ENCODE measurements at places on chromosomes 5 and 9. TPM values are rescaled to one million over a fixed set of nuclear protein-coding genes. Genes with fewer than 3 reads are reported as not detected.

Gene TRIM36
- total RNA-seq, result 0.55 TPM

Gene GLDC
- total RNA-seq, result not detected

Gene CDH9
- total RNA-seq, result not detected

Gene ANKDD1B
- total RNA-seq, result not detected

Gene GPRIN1
- 0.22 TPM for total RNA-seq

Gene CCL27
- not detected for total RNA-seq

Gene CDKN2B-AS1
- not detected for total RNA-seq

DNA sequence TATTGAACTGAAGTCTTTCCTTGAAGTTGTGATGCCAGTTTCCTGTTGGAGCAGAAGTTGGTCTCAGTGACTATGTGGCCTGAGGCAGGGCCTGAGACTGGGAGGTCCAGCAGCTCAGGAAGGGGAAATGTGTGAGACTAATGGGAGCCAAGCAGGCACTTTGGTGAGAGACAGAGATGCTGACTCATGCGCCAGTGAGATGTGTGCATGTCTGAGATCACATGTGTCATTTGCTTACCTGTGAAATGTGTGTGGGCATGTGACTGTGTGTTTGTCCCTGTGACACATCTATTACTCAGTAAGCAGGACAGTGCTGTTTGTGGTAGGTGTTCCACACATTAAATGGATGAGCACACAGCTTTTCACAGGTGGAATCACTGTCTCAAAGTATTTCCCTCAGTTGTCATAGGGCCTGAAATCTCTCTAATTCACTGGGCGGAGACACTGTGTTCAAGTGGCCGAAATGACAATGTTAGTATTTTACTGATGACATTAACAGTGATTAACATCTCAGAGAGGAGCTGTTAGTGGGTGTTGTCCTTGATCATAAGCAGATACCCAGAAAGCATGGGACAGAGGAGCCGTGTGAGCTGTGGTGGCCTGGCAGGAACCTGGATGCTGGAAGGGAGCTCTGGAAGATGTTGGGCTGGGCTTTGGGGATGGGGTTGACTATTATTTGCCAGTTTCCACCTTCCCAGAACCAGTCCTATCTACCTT is 7.4 kb downstream of the NPR2 start:
- peaks cover 9% of the 10 kb centered on the region for H3K4me1 ChIP-seq
- H3K27me3 ChIP-seq, result no peaks in the 10 kb centered on the region
- no peak for DNase-seq

- no peak for DNase-seq
- H3K27ac ChIP-seq, result no peak overlapping the region
- no peaks in the 10 kb centered on the region for H3K27me3 ChIP-seq
- H3K4me3 ChIP-seq, result no peak overlapping the region
- H3K36me3 ChIP-seq, result no peaks in the 10 kb centered on the region
Observed at GRCh38 chr5:93281980-93282772, 298.8 kb downstream of the NR2F1-AS1 start.

DNA sequence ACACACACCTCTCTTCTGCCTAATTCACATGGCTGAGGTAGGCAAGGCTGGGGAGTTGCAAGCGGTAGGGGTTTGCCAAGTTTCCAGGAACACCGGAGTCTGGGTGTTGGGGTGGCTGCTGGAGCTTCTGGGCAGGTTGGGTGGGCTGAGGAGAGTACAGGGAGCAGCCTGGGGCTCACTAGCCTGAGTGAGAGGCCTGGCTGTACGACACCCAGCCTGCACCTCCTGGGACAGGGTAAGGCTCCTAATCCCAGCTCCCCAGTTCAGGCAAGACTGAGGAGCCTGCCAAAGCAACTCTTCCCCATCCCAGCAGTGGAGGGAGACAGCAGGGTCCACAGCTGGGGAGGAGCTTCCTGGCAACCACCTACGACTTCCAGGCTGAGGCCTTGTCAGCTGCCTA is 8.0 kb downstream of the SPAAR start:
- H3K4me1 ChIP-seq, result no peaks in the 10 kb centered on the region
- no peaks in the 10 kb centered on the region for H3K27me3 ChIP-seq
- no peak for DNase-seq
- no peaks in the 10 kb centered on the region for H3K36me3 ChIP-seq
- no peak overlapping the region for H3K4me3 ChIP-seq

GRCh38 chr9:127921557-127922120 is 4.8 kb upstream of the ST6GALNAC4 start:
- peak overlapping the region; percentile 31 for H3K4me3 ChIP-seq
- no peaks in the 10 kb centered on the region for H3K27me3 ChIP-seq
- peaks cover 44% of the 10 kb centered on the region for H3K4me1 ChIP-seq

- no peak for DNase-seq
- peaks cover 12% of the 10 kb centered on the region for H3K4me1 ChIP-seq
- H3K27me3 ChIP-seq, result no peaks in the 10 kb centered on the region
Observed at GRCh38 chr9:130276121-130276520, 10.6 kb downstream of the HMCN2 start.

GRCh38 chr9:85510830-85511504 is 230.8 kb downstream of the AGTPBP1 start:
- DNase-seq, result no peak
- H3K27me3 ChIP-seq, result no peaks in the 10 kb centered on the region
- H3K36me3 ChIP-seq, result no peaks in the 10 kb centered on the region
- no peak overlapping the region for H3K27ac ChIP-seq
- H3K4me1 ChIP-seq, result no peaks in the 10 kb centered on the region

GRCh38 chr5:81253875-81254274 is 20.8 kb downstream of the CKMT2 start:
- H3K27me3 ChIP-seq, result no peaks in the 10 kb centered on the region
- peaks cover 85% of the 10 kb centered on the region for H3K36me3 ChIP-seq
- DNase-seq, result no peak
- H3K4me3 ChIP-seq, result no peak overlapping the region

DNA sequence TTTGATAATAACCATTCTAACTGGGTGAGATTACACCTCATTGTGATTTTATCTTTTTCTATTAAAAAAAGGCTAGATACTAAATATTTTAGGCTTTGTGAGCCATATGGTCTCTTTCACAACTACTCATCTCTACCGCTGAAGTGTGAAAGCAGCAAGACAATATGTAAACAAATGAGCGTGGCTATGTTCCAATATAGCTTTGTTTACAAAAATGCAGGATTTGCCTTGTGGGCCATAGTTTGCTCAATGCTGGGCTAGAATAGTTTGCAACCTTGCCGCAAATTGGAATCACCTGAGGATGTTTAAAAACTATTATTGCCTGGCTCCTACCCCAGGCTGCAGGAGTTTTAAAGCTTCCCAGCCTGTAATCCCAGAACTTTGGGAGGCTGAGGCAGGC is 10.2 kb upstream of the GPR150 start:
- H3K27me3 ChIP-seq, result no peaks in the 10 kb centered on the region
- H3K4me1 ChIP-seq, result no peaks in the 10 kb centered on the region
- H3K27ac ChIP-seq, result no peak overlapping the region
- no peak for DNase-seq

DNA sequence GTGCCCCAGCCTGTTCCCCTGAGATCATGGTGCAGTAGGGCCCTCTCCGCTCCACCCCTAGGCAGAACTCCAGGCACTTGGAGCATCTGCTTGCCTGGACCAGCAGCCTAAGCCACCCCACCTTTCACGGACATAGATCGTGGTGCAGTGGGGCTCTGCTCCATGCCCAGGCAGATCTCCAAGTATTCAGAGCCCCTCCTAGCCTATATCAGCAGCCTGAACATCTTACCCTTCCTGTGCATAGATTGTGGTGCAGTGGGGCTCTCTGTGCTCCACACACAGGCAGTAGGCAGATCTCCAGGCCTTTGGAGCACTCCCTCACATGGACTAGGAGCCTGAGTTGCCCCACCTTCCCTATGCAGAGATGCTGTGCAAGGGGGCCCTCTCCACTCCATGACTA is 103.0 kb downstream of the GLIS3 start:
- no peak overlapping the region for H3K4me3 ChIP-seq
- no peak for DNase-seq
- H3K4me1 ChIP-seq, result no peaks in the 10 kb centered on the region
- no peak overlapping the region for H3K27ac ChIP-seq

DNA sequence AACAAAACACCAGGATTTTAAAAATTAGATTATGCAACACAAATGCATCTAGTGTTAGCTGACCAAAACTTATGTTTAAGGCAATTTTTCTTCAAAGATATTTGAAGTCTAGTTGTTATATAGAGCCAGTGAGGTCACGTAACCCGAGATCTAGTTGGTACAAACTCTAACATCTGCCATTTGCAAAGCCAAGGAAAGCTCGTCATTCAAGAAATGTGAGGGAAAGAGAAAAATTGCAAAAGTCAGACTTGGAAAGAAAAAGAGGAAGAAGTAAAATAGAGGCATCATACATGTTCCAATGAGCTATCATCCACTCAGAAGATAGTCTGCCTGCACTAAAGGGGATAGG is 293.4 kb upstream of the PUM3 start:
- H3K36me3 ChIP-seq, result no peaks in the 10 kb centered on the region
- H3K4me3 ChIP-seq, result no peak overlapping the region
- H3K27ac ChIP-seq, result no peak overlapping the region
- H3K4me1 ChIP-seq, result no peaks in the 10 kb centered on the region
- H3K27me3 ChIP-seq, result no peaks in the 10 kb centered on the region

DNA sequence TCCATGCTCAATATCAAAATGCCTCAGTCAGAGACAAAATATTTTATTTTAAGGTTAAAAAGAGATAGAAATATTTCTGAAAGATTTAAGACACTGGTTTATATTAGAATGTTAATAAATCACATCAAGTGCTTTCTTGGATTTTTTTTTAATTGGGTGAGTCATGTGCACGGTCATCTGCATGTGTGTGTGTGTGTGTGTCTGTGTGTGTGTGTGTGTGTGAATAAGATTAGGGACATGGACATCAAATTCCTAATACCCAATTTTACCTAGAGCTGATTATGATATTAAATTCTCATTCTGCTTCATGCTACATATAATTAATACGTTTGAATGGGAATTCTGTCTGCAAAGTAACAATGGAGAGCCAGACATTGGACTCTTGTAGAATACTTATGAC is 122.9 kb downstream of the BASP1 start:
- no peaks in the 10 kb centered on the region for H3K36me3 ChIP-seq
- no peak overlapping the region for H3K27ac ChIP-seq
- H3K27me3 ChIP-seq, result no peaks in the 10 kb centered on the region
- DNase-seq, result no peak

DNA sequence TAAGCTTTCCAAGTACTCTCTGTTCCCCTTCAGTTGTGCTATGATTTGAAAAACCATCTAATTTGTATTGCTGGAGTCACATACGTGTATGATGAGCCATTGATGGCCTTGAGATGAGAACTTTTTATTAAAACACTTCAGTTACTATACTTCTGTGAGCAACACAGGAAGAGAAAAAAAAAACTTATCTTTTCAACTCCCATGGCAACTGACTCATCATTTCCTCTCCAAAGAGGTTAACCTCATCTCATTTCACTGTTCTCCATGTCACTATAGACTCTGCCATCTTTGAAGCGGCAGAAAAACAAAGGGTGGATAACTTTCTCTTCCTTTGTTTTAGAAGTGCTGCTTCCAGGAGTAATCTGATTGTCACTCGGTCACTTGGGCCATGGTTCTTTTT is 104.3 kb upstream of the PCSK1 start:
- H3K4me3 ChIP-seq, result no peak overlapping the region
- H3K27me3 ChIP-seq, result no peaks in the 10 kb centered on the region
- H3K4me1 ChIP-seq, result no peaks in the 10 kb centered on the region
- no peak for DNase-seq
- H3K36me3 ChIP-seq, result no peaks in the 10 kb centered on the region

GRCh38 chr5:116361979-116362577 is 212.5 kb downstream of the SEMA6A start:
- DNase-seq, result no peak
- H3K36me3 ChIP-seq, result no peaks in the 10 kb centered on the region
- no peaks in the 10 kb centered on the region for H3K27me3 ChIP-seq
- H3K27ac ChIP-seq, result peak overlapping the region; percentile 44

GRCh38 chr5:79653843-79654242 is 35.8 kb upstream of the CMYA5 start:
- no peaks in the 10 kb centered on the region for H3K27me3 ChIP-seq
- H3K4me3 ChIP-seq, result no peak overlapping the region
- H3K27ac ChIP-seq, result no peak overlapping the region
- peaks cover 14% of the 10 kb centered on the region for H3K36me3 ChIP-seq
- no peak for DNase-seq

DNA sequence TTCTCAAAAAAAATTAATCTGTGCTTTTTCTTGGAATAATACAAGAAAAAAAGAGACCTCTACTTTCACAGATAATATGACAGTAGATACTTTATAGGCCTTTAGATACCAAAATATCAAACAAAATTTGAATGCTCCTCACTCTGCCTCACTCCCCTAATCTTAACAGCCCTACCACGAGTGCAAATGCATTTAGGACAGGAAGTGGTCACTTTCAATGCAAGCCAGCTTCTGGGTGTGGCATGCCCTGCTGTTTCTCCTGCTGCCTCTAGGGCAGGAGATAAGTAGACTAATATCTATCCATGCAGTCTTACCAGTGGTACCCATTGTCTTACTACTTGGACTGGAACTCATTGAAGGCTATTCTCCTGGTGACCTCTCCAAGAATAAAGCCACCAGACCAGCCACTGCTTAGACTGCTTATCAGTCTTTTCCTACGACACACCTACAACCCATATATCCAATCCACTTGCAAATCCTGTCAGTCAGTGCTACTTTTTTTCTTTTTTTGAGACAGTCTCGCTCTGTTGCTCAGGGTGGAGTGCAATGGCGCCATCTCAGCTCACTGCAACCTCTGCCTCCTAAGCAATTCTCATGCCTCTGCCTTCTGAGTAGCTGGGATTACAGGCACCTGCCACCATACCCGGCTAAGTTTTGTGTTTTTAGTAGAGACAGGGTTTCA is 23.0 kb downstream of the FRRS1L start:
- H3K4me3 ChIP-seq, result no peak overlapping the region
- no peak for DNase-seq
- no peaks in the 10 kb centered on the region for H3K27me3 ChIP-seq
- no peaks in the 10 kb centered on the region for H3K36me3 ChIP-seq
- H3K4me1 ChIP-seq, result no peaks in the 10 kb centered on the region

DNA sequence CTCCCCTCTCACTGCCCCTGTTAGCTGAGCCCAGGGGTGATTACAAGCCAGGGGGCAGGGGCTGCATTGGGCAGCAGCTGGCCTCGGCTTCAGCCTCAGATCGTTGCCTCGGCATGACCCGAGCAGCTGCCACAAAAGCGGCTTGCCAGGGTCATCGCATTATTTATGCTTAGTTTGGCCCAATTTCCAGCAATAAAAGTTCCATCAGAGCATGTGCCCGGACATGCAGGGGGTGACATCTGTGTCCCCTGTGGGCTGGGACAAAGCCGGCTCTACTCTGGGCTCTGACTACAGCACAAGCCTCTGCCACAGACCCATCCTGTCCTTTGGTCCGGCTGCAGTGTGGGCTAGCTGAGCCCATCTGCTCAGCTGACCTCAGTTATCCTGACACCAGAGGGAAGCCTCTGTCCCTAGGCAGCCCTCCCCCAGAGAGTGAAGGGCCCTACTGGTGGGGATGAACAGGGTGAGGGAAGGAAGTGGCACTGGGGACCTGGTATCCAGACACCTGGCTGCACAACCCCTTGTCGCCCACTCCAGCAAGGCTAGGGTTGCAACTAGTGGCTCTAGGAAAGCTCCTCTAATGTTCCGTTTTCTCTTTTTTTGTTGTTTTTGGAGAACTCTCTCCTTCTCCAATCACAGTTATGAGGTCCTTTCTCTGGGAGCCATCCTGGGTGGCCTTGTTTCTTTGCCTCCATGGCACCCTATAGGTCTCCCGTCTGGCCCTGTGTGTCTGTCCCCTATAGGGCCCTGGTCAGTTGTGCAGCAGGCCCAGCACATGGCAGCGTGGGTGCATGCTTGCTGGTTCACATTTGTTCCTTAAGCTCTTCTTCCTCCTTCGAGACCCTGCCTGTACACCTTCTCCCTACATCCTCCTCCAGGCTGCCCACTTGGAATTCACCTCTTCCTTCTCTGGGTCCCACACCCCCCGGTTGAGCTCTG is 13.3 kb upstream of the GADD45G start:
- no peaks in the 10 kb centered on the region for H3K4me1 ChIP-seq
- no peaks in the 10 kb centered on the region for H3K36me3 ChIP-seq
- DNase-seq, result peak; percentile 40
- H3K4me3 ChIP-seq, result no peak overlapping the region
- no peak overlapping the region for H3K27ac ChIP-seq
